ENCODE measurements at places on chromosomes 2 and 18. TPM values are rescaled to one million over a fixed set of nuclear protein-coding genes. Genes with fewer than 3 reads are reported as not detected.

DNA sequence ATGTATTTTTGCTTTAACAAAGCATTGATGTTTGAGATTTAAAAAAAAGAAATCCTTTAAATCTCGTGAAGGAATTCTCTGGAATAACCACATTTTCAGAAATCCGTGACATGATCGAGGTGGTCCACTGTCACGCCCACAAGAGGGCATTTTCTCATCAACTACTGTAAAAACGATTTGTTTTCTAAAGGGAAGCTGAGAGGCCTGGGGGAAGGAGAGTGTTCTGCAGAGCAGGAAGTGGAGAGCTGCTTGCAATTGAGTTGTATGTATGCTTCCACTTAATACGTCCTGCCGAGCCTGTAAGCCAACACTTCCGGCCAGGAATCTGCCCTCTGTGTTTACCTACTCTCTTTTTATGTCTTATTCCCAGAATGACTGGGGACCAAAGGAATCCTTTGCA lies 19.4 kb downstream of the KLHL29 start:
- no peak for DNase-seq

DNA sequence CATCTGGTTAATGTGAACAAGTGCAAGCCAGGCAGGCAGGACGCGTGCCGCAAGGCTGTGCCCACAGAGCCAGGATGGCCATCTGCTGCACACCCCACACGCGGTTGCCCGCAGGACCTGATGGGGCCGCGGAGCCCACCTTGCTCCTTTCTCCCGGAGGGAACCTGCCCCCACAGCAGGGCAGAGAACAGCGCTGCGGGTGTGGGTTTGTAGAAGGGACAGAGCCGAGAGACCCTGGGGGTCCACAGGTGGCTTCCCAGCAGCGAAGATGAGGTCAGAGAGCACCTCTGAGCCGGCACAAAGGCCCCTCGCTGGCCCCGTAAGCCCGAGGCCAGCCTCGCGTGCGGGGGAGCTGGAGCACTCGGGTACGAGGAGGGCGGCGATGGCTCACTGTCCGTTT lies 460.8 kb upstream of the SALL3 start:
- DNase-seq = no peak

Gene INHBB
- total RNA-seq = not detected

Gene PDCD1
- total RNA-seq = 23.0 TPM

DNA sequence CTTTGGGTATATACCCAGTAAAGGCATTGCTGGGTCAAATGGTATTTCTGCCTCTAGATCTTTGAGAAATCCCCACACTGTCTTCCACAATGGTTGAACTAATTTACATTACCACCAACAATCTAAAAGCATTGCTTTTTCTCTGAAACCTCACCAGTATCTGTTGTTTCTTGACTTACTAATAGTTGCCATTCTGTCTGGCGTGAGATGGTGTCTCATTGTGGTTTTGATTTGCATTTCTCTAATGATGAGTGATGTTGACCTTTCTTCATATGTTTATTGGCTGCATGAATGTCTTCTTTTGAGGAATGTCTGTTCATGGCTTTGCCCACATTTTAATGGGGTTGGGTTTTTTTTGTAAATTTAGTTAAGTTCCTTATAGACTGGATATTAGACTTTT lies 382.6 kb upstream of the ZNF804A start:
- no peak for DNase-seq

Gene ALPG
- not detected for total RNA-seq

DNA sequence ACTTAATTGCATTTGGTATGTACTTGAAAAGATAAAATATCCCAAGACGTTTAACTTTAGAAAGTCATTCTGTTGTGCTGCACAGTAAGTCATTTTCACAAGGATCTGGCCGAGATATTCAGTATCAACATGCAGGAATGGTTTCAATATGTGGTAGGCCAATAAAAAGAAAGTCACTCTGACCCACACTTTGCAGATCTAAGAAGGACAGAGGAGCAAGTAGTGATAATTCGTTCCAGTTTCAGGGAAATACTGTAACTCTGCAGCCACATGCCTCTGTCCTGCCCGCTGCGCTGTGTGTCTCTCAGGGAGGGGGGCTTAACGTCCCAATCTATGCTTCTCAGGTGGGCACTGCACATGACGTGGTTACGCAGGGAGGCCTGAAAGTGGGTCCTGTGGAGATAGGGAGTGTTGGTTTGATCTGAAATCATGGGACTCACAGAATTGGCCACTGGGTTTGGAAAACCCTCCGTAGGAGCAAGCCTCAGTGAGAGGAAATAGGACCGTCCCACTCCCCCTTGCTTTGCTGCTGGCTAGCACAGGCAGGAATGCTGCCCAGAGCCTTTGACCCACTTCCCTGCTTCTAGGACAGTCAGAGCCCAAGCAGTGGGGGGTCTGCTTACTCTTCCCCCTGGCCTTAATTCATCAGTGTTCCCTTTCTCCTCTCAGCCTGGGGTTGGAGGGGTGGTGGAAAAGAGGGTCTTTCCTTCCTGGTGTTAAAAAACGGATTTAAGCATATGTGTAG lies 314.7 kb upstream of the SPRED2 start:
- DNase-seq = no peak

GRCh38 chr2:103435010-103435409 lies 673.2 kb downstream of the TMEM182 start:
- peak; percentile 1 for DNase-seq

- DNase-seq = peak; percentile 58
Observed at GRCh38 chr2:84849271-84849952, 31.5 kb downstream of the TRABD2A start.

DNA sequence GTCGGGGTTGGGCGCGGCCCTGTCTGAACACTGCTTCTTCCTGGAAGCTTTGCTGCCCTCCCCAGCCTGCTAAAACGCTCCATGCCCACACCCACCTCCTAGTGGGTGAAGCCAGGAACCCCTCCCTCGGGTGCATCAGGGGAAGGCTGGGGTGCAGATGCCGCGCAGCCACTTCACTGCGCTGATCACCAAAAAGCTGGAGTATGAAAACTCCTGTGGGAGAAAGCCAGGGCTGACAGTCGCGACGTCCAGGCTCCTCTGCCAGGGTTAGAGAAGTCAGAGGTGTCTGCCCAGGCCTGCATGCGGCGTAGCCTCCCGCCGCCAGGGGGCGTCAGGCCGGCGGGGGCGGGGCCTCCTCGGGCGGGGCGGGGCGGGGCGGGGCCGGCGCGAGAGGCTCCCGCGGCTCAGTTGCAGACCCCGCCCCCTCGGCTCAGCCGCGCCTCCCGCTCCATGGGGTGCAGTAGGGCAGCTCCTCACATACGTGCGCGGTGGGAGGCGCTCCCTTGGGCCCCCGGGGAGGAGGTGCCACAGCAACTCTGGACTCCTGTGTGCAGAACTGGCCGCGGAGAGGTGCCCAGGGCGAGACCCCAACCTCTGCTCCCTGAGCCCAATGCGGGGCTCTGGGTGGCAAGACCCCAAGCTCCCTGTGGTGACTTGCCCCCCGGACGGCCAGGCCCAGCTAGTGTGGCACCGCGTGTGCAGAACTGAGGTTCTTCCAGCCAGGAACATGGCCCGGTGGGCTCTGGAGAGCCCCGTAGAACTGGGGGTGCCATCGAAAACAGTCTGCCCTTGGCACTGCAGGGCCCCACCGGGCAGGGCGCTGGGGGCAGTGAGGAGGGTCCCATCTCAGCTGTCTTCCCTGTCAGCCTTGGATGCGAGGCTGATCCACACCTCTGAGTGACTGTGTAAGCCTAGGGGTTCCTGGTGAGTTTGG lies 1.8 kb upstream of the RNPEPL1 start:
- peak; percentile 97 for DNase-seq

- DNase-seq = no peak
Observed at GRCh38 chr18:44744161-44745121, 63.8 kb downstream of the SETBP1 start.

Gene ANKRD30BL
- total RNA-seq = not detected

- peak; percentile 40 for DNase-seq
Observed at GRCh38 chr2:37894047-37894446, 31.0 kb upstream of the RMDN2 start.

- DNase-seq = no peak
Observed at GRCh38 chr2:97718942-97719341, 5.6 kb downstream of the ZAP70 start.

DNA sequence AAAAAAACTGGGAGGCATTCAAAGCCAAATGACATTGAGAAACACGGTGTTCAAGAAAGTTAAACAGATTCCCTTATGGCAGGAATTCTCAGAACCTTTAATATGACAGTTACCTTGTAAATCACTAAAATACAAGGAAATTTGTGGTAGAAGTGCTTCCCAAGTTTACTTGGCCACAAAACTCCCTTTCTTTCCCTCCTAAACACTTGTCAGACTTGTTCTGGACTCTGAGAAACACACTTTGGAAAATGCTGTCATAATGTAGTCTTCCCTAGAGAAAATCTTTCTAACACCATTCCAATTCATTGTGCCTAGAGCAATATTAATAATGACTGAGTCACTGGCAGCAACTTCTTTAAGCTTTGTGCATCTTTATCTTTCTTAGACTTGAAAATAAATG lies 140.4 kb downstream of the ANKRD44 start:
- DNase-seq = no peak

- no peak for DNase-seq
Observed at GRCh38 chr2:50215736-50216135, 816.2 kb downstream of the NRXN1 start.

Gene ITGA4
- total RNA-seq = 47.5 TPM

DNA sequence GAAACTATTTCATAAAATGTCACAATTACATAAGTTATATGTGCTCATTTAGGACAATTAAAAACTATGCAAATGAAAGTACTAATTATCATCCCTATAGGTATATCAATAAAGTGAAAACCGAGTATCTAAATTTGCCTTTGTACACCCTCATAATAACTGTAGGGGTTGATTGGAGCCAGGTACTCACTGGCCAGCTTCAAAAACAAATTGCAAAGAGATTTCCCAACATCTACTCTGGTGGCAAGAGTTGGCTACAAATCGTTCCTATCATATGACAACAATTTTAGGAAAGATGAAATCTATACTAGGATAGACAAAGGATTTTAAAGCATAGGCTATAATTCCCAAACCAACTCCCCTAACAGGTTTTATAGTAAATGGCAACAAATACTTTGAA lies 556.4 kb downstream of the LRRTM4 start:
- no peak for DNase-seq

- no peak for DNase-seq
Observed at GRCh38 chr2:133773854-133774653, 205.8 kb upstream of the NCKAP5 start.

DNA sequence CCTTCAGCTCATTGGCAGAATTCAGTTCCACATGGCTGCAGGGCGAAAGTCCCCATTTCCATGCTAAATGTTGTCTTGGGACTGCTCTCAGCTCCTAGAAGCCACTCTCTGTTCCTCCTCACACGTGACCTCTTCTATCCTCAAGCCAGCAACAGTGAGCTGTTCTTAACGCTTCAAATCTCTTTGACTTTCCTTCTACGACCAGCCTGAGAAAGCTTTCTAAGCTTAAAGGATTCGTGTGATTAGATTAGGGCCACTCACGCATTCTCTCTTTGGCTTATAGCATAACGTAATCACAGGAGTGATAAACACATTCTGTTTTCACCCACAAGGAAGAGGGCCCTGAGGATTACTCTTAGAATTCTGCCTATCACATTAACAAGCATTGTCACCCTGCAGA lies 29.8 kb upstream of the LAMA1 start:
- no peak for DNase-seq

Gene LINC00305
- not detected for total RNA-seq

- no peak for DNase-seq
Observed at GRCh38 chr2:130874512-130874911, 37.8 kb downstream of the ARHGEF4 start.

Gene ALKAL2
- total RNA-seq = 0.60 TPM

GRCh38 chr2:140154271-140154670 lies 1374.1 kb upstream of the NXPH2 start:
- DNase-seq = no peak

- DNase-seq = no peak
Observed at GRCh38 chr2:220858101-220858500, 714.0 kb downstream of the EPHA4 start.

GRCh38 chr2:66364495-66365333 lies 70.2 kb upstream of the MEIS1 start:
- no peak for DNase-seq

GRCh38 chr2:230330725-230331124 lies 3.7 kb downstream of the SP140L start:
- DNase-seq = no peak

- no peak for DNase-seq
Observed at GRCh38 chr2:151900331-151900730, 72.1 kb upstream of the ARL5A start.

Gene MXD1
- total RNA-seq = 14.3 TPM

Gene WNT10A
- total RNA-seq = 3.4 TPM

DNA sequence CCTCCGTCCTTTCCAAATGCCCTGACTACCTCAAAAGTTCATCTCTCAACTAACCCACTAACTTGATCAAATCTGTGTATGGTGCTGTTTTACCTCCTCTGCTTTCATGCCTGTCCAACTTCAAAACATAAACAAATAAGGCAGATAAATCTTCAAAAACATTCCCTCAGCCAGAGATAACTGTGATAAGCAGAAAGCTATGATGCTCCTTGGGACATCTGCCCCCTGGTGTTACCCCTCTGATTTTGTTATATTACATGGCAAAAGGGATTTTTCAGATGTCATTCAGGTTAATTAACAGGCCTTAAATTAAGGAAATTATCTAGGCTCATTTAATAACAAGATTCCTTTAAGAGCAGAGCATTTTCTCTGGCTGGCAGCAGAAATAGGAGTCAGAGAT lies 810.8 kb upstream of the CHAC2 start:
- DNase-seq = no peak

GRCh38 chr2:15749460-15750432 lies 158.1 kb downstream of the DDX1 start:
- DNase-seq = no peak

Gene PCARE
- not detected for total RNA-seq

GRCh38 chr2:112666761-112667122 lies 21.0 kb downstream of the SLC20A1 start:
- DNase-seq = no peak

- no peak for DNase-seq
Observed at GRCh38 chr18:24609254-24609653, 148.8 kb downstream of the HRH4 start.

Gene KLHL41
- total RNA-seq = 0.09 TPM

Gene REEP1
- total RNA-seq = 0.38 TPM

DNA sequence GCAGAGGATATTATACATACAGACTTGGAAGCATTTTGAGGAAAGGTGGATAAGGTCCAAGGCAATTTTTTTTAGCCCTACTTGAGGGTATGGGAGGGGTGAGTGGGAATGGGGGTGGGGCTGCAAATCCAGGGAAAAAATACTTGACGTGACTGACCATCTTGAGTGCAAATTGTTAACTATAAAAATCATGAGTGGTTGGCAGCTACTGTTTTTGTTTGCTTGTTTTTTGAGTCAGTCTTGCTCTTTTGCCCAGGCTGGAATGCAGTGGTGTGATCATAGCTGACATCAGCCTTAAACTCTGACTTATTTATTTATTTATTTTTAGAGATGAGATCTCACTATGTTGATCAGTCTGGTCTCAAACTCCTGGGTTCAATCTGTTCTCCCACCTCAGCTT lies 458.8 kb downstream of the PIK3C3 start:
- DNase-seq = no peak

- no peak for DNase-seq
Observed at GRCh38 chr18:78169174-78169864, 810.3 kb upstream of the SALL3 start.

All from activated T-cell treated with anti-CD3 and anti-CD28 coated beads, Interleukin-2, amount 50 U/mL, for 72 hours (primary cell).